COR-L47 (cell line): ENCODE measurements at places on chromosomes 3 and 15.
A peak's percentile ranks its signal among the peaks of the same experiment; 100 is the strongest.

- no peak for DNase-seq
Measured at GRCh38 chr3:109888026-109888425, 550.7 kb upstream of the DPPA4 start.

GRCh38 chr3:112302150-112302830, 8.3 kb upstream of the SLC9C1 start:
- DNase-seq, result no peak

GRCh38 chr15:31405200-31405920, 78.7 kb downstream of the KLF13 start:
- DNase-seq, result no peak

DNA sequence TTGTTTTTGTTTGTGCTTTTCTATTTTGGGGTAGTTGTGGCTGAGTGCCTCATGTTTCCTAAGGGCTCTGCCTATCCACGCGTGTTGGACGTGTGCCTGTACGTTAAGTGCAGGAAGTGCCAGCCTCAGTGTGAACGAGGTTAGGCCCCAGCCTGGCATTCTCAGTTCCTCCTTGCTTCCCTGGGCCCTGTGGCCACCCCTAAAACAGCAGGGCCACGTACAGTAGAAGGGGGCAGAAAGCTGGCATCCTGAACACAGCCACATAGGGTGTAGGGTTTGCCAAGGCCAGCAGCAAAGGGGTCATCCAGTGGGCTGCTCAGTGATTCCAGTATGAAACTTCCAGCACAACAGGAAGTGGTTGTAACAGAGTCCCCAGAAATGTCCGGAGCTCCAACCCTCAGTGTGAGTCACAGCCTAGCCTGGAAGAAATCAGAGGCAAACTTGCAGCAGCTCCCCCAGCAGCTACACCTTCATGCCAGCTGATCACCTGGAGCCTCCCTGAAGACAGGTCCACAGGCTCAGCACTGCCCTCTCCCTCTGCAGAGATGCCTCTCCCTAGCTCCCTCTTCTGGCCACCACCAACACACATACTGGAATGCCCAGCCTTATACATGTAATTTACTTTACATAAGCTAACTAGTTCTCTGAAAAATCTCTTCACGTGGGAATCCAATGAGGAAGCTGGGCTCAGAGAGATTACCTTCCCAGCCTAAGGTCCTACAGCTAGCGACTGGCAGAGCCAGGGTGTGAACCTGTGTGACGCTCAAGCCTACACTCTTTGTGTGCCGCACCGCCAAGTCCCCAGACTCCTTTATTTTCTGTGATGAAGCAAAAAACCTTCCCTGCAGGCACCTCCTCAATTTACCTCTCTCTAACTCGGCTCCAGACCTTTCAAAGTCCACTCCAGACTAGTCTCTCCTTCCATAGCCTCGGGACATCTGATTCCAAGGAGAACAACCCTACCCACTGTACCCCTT, 26.6 kb downstream of the ILDR1 start:
- DNase-seq, result peak; percentile 58

- no peak for DNase-seq
Measured at GRCh38 chr3:143697975-143698374, 150.3 kb downstream of the SLC9A9 start.

GRCh38 chr3:159200176-159200575, 398.3 kb downstream of the MFSD1 start:
- DNase-seq, result no peak

DNA sequence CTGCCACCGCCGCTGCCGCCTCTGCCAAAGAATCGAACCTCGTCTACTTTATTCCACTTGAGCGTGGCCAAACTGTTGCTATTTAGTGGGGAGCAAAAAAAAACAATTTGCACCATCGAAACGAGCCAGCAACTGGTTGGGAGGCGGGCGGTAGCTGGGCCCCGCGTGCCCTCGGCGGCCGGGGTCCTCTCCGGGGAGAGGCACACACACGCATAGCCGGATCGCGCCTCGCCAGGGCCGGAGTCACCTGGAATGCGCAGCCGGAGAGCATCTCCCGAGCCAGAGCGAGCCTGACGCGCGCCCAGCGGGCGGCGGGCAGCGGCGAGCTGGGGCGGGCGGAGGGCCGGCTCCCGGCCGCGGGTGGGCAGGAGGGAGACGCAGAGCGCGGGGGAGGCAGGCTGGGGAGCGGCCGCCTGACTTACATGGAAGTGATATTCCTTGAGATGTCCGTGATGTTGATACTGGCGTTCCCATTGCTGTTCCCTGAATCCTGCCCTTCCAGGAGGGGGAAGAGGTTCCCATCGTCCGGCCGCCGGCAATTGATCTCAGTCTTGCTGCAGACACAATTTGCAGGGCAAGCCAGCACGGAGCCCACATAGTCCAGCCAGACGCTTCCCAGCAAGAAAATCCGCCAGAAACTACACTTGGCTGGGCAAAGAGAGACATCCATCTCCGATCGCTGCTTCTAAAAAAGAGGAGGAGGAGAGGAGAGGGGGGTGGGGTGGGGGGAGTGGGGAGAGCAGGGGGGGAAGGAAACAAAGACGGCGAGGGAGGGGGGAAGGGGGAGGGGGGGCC, 858 bp downstream of the NTRK3 start:
- DNase-seq, result peak; percentile 8

- no peak for DNase-seq
Measured at GRCh38 chr15:43799945-43800285, at the start of gene SERINC4. TSS of gene SERINC4 (minus strand) at chr15:43800220. CDS start at chr15:43799986, 234 bp downstream.

- no peak for DNase-seq
Measured at GRCh38 chr3:48387634-48388033, 15.6 kb downstream of the FBXW12 start.

DNA sequence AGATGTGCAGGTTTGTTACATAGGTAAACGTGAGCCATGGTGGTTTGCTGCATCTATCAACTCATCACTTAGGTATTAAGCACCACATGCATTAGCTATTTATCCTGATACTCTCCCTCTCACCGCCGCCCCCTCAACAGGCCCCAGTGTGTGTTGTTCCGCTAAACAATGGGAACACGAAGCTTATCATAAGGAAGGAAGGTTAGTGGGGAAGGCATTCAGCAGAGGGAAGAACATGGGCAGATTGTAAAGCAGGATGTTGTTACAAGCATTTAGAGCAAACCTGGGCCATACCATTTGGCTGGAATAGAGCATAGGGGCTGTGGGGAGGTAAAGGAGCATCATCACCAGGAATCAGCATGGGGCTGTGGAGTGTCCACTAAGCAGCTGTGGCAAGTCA, 111.8 kb downstream of the SSR3 start:
- DNase-seq, result no peak

DNA sequence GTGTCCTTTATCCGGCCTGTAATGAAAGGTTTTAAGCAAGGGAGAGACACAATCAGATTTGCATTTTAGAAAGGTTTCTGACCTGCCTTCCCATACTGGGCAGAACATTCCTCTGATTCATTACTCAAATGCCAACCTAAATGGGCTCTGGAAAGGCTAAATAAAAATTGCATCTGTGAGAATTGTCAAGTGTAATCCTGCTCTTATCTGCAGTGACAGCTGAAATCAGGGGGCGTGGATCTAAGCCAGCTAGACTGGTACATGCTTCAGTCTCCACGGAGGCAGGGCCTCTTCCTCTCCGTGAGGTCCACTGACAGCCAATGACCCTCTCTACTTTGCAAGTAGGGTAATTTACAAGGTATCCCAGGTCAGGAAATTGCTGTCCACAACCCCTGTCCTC, 32.5 kb upstream of the MINAR1 start:
- DNase-seq, result no peak

- DNase-seq, result no peak
Measured at GRCh38 chr3:69521286-69521685, 135.4 kb upstream of the FRMD4B start.

DNA sequence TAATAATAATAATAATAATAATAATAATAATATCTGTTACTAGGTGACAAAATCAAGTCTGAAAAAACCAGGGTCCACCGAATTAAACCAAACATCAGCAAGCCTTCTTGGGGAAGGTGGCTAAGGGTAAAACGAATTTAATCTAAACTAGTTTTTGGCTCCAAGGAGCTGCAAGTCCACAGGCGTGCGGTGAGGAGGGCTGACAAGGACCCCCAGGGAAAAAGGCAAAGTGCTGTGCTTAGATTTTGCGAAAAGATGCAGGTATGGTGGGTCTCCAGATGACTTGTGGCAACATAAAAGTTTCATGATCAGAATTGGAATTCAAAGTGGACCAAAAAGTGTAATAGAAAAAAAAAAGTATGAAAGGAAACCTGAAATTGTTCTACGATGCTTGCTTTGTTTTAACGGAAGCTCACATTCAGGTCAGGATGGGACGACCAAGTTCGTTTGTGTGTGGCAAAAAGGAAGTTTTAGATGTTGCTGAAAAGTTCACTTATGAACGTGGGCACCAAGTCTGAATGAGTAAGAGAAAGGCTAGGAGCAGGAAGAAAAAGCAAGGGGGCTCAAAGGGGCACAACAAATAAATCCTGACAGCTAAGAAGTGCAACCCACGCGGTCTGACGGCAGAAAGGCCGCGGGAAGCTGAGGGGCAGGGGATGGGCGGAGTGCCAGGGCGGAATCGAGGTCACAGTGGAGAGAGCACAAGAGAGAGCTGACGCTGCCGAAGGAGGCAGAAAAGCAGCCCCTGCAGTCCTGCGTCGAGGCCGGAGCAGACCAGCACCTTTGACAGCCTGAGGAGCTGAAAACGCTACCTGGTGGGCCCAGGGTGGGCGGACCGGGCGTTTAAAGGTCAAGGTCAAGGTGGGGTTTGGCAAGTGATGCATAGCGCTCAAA, 1.1 kb downstream of the WDR82 start:
- DNase-seq, result peak; percentile 11

DNA sequence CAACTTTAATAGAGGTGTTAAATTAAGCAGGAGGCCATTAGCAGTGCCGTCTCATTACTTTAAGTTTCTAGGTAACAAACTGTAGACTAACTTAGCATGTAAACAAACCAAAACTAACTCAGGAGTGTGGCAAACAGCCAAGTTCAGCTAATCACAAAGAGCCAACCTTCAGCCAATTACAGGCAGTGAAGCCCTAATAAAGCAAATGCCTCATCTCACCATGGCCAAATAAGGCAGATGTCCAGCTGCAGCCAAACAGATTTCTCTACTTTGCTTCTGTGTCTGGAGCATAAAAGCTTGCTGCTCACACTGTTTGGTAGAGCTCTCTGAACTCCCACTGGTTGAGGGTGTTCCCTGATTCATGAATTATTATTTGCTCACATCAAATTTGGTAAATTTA, 835.4 kb upstream of the GBE1 start:
- DNase-seq, result peak; percentile 21

- no peak for DNase-seq
Measured at GRCh38 chr3:45580112-45580765, 14.3 kb upstream of the LIMD1 start.

GRCh38 chr3:151093905-151094304, 8.4 kb downstream of the MED12L start:
- DNase-seq, result no peak

- no peak for DNase-seq
Measured at GRCh38 chr3:165884518-165884917, 47.3 kb upstream of the BCHE start.

DNA sequence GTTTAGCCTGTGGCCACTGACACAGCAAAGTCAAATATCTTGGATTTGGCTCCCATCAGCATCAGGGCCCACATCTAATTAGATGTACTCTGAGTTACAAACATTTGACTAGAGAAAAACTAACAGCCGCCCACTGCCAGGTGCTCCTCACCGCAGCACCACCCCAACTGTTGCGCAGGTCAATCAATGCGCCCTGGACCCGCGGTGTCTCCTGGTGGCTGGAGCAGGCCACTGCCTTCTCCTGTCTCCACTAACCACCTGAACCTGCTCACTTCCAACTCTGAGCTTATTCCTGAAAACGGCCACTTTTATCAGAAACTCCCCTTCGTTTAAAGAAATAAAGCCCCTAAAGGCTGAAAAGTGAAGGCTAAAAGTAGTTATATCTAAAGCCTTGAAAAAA, 4.3 kb downstream of the RIOX2 start:
- no peak for DNase-seq

GRCh38 chr15:80931191-80931590, 58.4 kb downstream of the MESD start:
- DNase-seq, result no peak

DNA sequence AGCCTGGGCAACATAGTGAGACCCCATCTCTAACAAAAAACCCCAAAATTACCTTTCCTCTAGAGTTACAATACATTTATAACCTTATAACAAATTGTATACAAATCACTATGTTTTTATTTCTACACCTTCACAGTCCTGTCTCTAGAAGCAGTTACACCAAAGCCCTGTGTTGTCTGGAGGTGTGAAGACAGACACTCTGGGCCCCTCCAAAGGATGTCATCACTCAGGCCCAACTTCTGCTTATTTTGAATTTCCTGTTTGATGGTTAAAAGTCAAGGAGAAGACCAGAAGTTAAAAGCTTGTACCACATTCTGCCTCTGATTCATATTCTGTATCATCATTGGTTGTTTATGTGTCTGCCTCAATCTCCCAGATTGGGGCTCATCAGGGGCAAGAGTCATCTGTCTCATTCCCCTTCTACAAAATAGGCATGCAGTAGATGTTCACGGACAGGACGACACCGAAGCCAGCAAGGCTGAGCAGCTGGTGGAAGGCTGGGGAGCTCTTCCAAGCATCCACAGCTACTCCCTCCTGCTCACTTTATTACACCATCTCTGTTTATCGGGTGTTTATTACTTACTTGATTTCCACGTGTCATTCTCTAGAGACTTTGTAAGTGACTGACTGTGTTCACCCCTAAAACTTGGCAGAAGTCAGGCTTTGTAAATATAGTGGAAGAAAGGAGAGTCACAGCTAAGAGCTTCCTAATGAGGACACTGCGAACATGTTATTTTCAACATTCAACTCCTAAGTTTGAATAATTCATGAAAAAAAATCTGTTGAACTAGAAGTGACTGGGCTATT, 136.8 kb upstream of the ANKRD28 start:
- DNase-seq, result no peak

GRCh38 chr3:52873433-52874159, 23.8 kb downstream of the STIMATE start:
- no peak for DNase-seq

GRCh38 chr15:50747523-50747922, 18.0 kb downstream of the SPPL2A start:
- no peak for DNase-seq

DNA sequence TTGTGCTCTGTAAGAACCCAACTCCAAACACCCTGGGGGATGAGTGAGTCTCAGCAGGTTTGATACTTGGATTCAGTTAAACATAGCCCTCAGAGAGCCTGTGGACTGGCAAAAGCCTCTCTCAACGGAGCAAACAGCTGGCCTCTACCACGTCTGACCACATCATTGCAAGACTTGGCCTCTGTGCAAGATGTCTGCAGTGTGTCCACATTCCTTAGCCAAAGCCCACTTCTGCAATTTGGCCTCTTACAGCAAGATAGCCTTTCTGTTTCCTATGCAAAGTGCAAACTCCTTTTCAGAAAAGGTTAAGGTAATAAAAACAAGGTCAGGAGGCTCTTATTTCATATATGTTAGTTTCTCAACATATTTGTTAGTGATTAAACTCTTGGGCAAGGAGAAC, 27.9 kb downstream of the FBN1 start:
- DNase-seq, result no peak
